ENCODE measurements at places on chromosomes 1 and 21. TPM values are rescaled to one million over a fixed set of nuclear protein-coding genes. Genes with fewer than 3 reads are reported as not detected.

DNA sequence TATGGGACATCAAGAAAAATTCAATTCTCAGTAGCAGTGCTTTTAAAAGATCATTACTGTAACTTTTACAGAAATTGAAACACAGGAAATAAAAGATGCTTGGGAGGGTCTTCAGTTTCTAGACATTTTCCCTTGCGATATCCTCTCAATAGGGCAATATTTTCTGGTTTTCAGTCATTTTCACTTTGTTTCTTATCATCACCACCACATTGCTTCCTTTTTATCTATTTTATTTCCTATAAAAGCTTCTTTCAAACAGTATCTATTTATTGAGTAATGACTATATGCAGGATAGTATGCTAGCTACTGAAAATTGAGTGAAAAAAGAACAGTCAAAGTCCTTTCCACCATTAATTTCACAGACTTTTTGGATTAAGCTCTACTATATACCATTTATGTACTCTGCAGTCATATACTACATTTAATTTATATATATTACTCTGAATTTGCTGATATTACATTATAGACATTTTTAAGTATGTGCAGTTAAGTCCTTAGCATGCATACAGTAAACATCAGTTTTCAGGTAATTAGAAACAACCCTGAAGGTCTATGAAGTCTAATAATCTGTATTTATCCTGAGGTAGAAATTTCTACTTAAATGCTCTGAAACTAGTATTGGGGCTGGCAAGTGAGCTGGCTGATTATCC lies 18.7 kb downstream of the TRMT1L start:
- no peak for DNase-seq

DNA sequence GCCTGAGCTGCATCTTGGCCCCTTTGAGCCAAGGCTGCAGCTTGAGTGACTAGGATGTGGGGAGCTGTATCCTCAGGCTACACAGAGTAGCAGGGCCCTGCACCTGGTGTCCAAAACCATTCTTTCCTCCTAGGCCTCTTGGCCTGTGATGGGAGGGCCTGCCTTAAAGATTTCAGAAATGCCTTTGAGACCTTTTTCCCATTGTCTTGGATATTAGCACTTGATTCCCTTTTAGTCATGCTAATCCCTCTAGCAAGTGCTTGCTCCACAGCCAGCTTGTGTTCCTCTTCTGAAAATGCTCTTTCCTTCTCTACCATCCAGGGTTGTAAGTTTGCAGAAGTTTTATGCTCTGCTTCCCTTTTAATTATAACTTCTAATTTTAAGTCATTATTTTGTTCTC lies 21.7 kb upstream of the KIRREL1 start:
- no peak for DNase-seq

DNA sequence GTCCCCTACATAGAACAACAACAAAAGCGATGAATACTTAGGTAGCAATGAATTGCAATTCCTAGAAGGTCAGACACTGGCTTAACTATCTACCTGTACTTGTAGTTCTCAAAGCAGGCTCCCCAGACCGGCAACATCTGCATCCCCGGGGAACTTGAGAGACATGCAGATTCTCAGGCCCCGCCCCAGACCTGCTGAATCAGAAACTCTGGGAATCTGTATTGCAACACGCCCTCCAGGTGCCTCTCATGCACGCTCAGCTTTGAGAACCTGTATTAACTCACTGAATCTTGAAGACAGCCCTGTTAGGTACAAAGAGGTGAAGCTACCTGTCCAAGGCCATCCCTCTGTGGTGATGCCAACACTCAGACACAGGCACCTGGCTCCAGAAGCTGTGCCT lies 128.1 kb downstream of the KAZN start:
- DNase-seq = no peak

DNA sequence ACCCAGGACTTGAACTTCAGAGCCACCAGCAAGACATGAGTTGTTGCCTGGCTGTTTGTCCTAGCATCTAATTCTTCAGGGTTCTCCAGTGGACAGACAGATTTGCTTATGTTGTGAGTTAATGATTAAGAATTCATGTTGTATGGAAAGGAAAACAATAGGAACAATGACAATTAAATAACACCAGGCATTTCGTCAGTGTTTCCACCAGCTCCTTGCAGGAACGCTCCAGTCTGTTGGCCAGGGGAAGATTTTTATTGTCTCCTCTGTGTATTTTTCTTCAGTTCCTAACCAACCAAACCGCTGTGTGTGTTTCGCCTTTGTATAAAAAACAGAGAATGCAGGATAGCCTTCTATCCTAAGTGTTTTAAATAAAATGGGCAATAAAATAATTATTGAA lies 64.4 kb upstream of the PTGFR start:
- no peak for DNase-seq

GRCh38 chr1:61375082-61375880 lies 292.9 kb downstream of the NFIA start:
- DNase-seq = no peak

GRCh38 chr21:41660748-41661147 lies 106.1 kb downstream of the RIPK4 start:
- DNase-seq = no peak

GRCh38 chr21:32163386-32163785 lies 115.5 kb downstream of the MIS18A start:
- DNase-seq = no peak

GRCh38 chr1:67721650-67722291 lies 36.8 kb downstream of the GADD45A start:
- DNase-seq = no peak

GRCh38 chr1:153513023-153513422 lies 22.8 kb downstream of the S100A6 start:
- no peak for DNase-seq

GRCh38 chr1:155324037-155324716 lies 3.5 kb downstream of the RUSC1 start:
- DNase-seq = peak; percentile 90

GRCh38 chr1:168535536-168535935 lies 8.3 kb downstream of the XCL2 start:
- DNase-seq = no peak

DNA sequence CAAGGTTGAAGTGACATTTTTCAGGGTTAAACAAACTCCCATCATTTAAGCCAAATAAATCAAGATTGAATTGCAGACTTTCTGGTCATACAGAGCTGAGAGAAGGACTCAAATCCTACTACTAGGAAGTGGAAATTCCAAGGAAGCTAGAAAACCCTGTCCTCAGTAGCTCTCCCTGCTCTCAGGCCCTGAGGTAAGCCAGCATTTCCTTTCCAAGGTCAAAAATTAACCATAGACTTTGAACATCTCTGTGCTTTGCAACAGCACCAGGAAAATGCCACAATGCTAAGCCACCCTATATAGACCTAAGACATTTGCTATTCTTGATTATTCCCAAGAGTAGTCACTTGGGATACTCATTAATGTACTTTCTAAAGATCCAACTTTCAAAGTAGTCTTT lies 45.1 kb downstream of the LUZP1 start:
- DNase-seq = no peak

- DNase-seq = no peak
These were observed 549 bp downstream of the PARS2 start for GRCh38 chr1:54763816-54764132.

DNA sequence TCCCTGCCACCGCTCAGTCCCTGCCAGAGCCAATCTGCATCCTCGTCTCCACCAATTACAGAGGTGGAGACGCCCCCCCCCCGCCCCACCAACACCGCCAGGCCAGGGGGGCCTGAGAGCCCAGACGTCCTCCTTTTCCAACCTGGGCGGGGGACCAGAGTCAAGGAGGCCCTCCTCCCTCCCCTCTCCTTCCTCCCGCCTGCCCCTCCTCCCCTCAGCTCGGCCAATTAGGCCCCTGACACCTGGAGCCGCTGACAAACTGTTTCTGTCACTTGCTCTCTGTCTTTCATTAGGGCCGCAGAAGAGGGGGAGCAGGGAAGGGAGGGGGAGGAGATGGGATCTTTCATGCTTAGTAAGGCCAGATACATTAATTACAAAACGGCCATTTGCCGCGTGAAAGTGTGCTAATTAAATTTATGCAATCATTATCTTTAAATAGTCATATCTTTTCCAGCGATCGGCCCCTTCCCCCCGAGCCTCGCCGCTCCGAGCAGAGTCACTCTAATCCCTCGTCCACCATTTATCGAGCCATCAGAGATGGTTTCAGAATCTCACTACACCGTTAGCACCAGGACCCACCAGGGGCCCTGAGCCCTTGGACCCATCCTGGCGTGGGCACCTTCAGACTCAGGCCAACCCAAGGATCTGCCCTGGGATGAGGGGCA lies 94.7 kb downstream of the PAX7 start:
- DNase-seq = no peak

DNA sequence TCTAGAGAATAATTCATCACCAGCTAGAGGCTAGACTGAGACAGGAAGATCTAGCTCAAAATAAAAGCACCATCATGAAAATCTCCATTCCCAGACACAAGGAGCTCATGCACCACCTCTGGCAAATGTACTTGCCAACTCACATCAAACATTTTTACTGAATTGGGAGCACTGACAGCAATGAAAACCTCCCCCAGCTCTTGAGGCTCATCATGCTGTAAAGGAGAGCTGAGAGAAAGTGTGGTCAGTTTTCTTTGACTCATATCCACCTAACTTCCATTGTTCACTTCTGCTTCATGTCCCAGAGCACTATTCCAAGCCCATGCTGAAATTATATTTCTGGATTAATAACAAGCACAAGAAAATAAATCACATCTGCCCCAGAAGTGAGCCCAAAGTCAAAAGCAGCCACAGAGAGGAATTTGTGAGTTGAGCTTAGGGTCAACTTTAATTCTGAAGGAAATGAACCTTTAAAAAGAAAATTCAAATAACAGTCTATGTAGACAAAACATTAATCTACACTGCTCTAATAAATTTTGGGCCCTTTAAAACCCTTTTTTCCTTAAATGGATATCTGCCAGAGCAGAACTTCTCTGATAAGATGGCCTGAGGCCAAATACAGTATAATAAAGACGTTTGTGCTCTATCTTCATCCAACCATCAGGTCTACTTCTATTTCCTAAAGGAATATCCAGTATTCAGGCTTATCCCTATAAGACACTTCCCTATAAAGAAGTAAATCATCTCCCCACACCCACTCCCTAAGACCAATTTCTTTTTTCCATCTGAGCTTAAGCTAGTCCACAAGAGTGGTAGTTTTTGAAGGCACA lies 85.9 kb upstream of the ADAM30 start:
- DNase-seq = no peak

DNA sequence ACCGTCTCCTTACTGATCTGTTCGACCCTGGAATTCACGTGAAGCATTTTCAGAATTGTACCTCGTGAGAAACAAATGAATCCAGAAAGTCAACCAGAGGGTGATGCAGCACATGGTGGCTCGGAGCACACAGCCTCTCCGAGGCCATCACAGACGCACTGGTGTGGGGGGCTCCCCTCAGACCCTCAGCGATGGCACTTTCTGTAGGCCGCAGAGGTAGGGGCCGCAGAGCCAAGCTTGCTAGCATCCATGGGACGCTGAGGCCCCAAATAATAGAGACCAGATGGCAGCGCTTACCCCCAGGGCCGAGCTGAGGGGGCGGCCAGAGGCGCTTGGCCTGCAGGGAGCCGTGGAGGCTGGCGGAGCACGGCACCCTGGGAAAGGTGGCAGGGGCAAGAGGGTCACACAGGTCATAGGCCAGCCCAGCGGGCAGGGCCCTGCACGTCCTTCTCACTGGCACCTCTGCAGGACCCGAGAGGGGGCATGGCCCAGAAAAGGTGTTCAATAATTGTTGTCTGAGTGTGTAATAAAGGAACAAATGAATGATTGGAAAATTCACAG lies 28.1 kb upstream of the COL6A2 start:
- peak; percentile 18 for DNase-seq

DNA sequence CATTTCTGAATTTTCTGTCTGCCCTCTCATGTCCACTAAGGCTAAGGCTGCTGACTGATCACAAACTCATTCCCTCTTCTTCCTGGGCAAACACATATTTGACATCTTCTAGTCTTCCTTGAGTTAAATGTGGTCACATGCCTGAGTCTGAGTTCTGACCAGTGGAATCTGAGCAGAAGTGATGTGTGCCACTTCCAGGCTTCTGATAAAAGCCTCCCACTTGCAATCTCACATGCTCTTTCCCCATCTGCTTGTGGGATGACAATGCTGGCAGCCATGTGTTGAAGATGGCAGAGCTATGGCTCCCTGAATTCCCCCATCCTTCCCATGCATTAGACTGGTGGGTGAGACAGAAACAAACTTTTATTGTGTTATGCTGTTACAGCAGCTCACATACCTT lies 149.9 kb upstream of the ZNF648 start:
- DNase-seq = no peak

GRCh38 chr1:230632273-230632873 lies 9.9 kb upstream of the COG2 start:
- DNase-seq = no peak

DNA sequence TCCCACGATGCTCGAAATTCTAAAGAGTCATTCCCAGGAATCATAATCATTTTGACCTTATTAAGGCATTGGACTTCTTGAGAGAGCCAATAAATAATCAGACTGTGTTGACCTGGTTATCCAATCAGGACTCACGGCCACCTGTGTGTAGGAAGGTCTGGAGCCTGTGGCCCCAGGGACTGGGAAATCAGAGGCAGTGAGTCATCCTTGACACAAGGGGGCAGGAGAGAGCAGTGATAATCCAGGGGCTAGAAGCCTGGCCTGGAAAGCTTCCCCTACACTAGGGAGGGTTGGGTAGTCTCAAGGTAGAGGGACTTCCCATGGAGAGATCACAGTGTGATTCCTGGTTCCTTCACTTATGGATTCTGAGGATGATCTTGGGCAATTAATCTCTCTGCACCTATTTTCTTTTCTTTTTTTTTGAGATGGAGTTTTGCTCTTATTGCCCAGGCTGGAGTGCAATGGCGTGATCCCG lies 4.7 kb downstream of the MR1 start:
- DNase-seq = peak; percentile 46

DNA sequence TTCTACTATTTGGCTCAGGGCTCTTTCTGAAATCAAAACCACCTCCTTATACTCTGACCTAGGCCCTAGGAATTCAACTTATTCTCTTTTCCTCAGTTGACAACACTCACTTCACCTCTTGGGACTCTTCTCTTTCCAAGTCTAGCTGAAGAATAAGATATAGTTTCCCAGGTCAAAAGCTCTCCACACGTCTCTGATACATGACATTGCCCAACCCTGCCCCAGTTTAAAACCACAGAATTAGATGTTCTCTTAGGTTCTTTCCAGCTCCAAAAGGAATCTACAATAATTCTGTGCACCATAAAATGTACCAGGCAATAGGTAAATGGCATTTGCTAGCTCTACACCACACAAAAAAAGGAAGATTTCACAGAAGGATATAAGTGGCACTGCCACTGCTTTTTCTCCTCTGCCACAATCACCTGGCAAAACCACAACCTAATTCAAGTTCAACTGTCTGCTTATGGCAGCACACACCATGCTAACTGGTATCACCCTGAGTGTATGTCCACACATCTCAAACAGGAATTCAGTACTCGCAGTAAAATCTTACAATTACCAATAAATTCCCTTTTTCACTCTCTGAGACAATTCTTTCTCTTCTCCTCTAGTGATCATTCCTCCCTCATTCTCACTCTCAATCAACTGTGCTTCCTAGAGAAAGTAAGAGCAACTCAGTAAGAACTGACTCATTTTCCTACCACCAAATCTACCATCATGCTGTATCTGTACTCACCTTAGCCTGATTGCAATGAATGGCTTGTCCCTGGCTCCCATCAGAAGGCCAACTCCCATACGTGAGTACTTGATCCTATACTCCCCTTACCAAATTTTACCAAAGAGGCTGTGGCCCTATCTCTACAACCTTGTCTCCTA lies 27.3 kb downstream of the ZBTB8OS start:
- DNase-seq = no peak

OR10R2 gene
- not detected for total RNA-seq

RCAN1 gene
- total RNA-seq = 7.4 TPM

CFAP74 gene
- total RNA-seq = not detected

FASLG gene
- 4.6 TPM for total RNA-seq

RAVER2 gene
- total RNA-seq = 7.7 TPM

RAB7B gene
- total RNA-seq = 0.80 TPM

KIAA0040 gene
- total RNA-seq = 57.1 TPM

ZNF687 gene
- total RNA-seq = 35.5 TPM

LMX1A gene
- total RNA-seq = not detected

BOLA1 gene
- total RNA-seq = 23.7 TPM

Measured in activated naive CD8-positive, alpha-beta T cell treated with anti-CD3 and anti-CD28 coated beads, Interleukin-2, amount 10 ng/mL, durations not matched to agents 7 days and 5 days (primary cell).